ENCODE measurements at places on chromosomes 3 and 15.

DNA sequence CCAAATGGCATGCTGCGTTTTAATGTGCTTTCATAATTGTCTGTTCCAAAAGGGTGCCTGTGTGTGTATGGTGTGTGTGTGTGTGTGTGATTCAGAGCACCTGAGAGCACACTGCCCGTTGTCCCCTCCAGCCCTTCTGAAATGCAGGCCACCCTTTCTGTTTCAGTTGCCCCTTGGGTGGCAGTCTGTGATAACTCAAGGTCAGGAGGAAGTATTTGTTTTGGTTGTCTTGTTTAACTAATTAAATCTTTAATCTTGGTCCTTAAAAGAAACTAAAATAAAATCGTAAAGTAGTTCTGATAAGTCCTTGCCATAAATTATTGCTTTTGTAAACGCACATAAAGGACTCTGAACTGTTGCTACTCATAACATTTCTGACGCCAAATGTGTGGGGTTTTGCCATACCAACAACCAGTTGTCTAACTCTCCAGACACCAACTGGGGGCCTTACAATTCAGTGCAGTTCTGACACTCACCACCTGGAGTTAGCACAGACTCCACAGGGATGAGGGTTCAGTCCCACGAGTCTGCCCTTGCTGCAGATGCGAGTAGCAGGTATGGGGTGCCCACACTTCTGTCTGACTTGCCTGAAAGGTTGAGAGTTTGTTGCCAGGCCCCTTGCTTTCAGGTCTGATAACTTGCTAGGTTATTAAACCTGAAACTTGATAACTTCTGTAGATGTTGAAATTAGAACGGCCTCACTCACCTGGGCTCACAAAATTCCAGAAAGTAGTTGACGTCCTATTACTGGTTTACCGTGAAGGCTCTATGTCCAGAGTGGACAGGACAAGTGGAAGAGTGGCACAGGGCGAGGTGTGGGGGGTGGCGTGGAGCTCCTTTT lies 157.3 kb downstream of the IGF1R start:
- DNase-seq, result no peak

GRCh38 chr15:92580521-92580920 lies 75.1 kb downstream of the FAM174B start:
- no peak for DNase-seq

DNA sequence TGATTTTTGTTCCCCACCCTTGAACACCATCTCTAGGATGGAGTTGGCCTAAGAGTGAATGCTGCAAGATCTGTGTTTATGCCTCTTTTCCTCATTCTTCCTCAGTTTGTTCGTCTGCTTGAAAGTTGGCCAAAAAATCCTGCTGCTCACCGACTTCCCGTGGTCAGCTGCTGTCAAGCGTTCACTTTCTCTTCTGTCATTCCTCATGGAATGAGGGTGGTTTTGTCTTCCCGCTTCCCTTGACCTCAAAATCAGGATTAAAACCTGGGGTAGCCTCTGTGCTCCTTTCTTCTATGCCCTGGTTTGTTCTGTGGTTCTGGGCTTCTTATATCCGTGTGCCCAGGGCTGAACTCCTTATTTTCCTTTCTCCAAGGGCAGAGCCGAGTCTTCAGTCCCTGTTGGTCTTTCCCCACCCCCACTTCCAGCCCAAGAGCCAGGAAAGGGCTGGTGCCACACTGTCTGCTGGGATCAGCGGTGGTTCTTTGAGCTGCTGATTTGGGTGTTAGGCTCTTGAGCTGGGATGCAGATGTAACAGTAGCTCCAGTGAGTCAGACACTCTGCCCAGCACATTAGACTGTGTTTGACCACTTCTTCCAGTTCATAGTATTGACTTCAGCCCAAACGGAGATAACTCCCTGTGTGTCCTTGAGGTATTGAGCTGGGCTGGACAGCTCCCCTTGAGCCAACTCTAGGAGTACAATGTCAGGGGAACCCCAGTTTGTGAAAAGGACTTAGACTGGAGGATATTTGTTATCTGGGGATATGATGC lies 2.3 kb downstream of the SERF2 start:
- no peak for DNase-seq

GRCh38 chr3:168884353-168884903 lies 779.1 kb downstream of the MECOM start:
- peak; percentile 80 for DNase-seq

DNA sequence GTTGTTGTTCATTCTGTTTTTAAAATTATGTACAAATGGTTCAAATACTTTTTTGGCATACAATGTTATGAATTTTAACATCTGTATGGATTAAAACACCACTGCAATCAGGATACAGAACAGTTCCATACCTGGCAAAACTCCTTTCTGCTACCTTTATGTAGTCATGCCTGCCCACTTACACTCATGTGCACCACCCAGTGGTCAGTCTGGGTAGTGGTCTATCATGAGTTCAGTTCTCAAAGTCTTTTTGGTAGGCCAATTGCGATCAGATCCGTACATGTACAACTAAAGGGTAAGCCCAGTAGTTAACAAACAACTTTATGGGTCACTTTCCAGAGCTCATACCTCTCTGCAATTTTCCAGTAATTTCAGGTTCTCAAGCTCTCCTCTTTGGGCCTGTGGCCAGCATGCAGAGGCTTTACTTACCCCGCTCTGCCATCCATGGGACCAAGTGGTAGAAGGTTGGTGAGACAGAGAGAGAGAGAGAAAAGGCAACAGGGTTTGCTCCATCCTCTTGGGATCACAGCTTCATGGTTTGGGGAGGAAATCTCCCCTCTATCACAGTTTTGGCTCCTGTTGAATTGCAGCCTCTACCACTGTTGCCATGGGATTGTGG lies 63.9 kb upstream of the FAM98B start:
- DNase-seq, result no peak

- no peak for DNase-seq
Observed at GRCh38 chr15:73165844-73166243, 113.6 kb downstream of the NEO1 start.

- DNase-seq, result no peak
Observed at GRCh38 chr3:169432708-169433432, 230.6 kb downstream of the MECOM start.

DNA sequence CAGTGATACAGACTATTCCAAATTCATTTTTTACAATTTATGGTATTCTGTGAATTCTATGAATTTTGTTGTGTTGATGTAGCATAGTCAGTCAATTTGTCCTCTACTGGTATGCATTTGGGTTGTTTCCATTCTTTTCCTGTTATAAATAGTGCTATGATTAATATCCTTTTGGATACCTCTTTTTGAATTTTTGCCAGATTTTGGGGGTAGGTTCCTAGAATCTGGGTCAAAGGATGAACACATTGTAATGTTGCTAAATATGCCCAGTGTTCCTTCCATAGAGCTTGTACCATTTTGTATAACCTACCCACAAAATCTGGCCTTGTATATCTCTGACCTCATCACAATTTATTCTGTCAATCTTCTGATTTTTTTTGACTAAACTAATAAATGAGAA lies 44.4 kb upstream of the C3orf38 start:
- no peak for DNase-seq

- no peak for DNase-seq
Observed at GRCh38 chr3:148710665-148711064, 13.0 kb downstream of the AGTR1 start.

- no peak for DNase-seq
Observed at GRCh38 chr3:15591928-15592327, 9.4 kb downstream of the HACL1 start.

GRCh38 chr15:36356978-36357601 lies 222.3 kb upstream of the CDIN1 start:
- DNase-seq, result peak; percentile 78

DNA sequence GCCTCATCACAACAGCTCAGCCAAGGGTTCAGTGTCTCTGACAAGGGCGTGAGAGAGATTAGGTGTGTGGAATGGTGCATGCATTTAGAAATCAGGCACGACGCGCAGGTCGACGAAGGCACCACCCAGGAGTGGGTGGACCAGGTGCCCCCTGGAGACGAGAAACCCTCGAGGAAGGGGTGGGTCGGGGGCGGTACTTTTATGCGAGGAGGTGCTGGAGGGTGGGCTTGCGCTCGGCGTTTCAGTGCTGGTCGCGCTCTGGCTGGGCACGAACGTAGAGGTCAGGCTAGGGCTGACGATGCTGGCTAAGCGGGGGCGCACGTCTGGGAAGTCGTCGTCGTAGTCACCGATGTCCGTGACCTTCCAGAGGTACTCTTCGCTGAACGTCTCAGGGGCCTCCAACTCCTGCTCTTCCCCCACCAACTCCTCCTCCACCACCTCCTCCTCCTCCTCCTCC lies 393 bp downstream of the ERICH6 start:
- no peak for DNase-seq

GRCh38 chr15:32784581-32784980 lies 66.8 kb downstream of the GREM1 start:
- DNase-seq, result no peak

- DNase-seq, result no peak
Observed at GRCh38 chr3:81432456-81432855, 329.0 kb downstream of the GBE1 start.

DNA sequence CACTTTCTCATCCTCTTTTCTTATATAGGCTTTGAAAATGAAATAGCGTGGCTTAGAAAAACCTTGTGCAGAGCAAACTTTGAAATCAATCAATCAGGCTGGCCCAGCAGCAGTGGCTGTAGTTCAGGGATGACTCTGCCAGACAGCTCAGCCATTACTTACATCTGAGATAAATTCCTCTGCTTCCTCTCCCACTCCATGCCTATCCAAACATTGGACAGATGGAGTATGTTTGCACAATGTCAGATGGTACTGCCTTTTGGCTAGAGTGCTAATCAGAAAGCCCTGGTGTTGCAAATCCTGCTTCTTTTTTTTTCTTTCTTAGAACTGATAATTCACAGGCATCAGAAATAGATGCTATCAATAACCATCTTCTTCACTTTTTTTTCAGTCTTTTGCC lies 1065.1 kb downstream of the AGBL1 start:
- peak; percentile 43 for DNase-seq

DNA sequence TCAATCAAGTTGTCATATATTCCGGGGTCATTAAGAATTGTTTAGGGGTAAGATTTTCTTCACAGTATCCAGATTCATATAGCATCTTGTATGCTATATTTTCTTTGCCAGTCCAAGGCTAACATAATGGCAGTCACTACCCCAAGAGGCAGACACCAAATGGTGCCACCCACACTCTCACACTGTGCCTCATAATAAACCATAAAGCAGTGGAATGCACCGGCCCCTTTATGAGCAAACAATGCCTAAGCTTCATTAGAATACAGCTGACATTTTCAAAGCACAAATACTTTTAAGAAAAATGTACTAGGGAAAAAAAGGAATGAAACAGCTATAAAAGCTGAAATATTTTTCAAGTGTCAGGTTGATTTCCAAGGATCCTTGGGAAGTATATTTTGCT lies 121.6 kb downstream of the TFDP2 start:
- no peak for DNase-seq

- no peak for DNase-seq
Observed at GRCh38 chr15:91183596-91183995, 83.5 kb downstream of the SV2B start.

GRCh38 chr3:190504354-190505125 lies 9.3 kb upstream of the IL1RAP start:
- DNase-seq, result no peak

- DNase-seq, result no peak
Observed at GRCh38 chr15:57149196-57149595, 227.1 kb upstream of the CGNL1 start.

- DNase-seq, result no peak
Observed at GRCh38 chr3:177601152-177601551, 403.9 kb upstream of the TBL1XR1 start.

Data from NCI-H446 treated with DMSO at 0.1 percent for 48 hours (cell line).